ENCODE measurements at places on chromosomes 11 and 22.

DNA sequence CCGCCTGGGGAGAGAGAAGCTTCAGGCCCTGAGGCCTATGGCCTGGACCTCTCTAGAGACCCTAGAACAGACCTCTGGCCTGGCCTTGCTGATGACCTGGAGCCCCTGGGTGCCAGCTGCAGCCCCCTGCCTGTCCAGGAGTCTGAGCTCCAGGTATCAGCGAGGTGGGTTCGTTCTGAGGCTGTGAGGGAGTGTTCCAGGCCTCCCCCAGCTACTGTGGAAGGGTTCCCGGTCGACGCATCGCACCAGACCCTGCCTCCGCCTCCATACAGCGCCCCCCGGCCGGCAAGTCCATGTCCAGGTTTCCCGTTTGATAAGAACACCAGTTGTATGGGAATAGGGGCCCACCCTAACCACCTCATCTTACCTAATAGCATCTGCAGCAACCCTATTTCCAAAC, 111.1 kb downstream of the KCNQ1 start:
- no peak overlapping the region for H3K27ac ChIP-seq
- H3K27me3 ChIP-seq, result no peaks in the 10 kb centered on the region
- DNase-seq, result no peak
- no peaks in the 10 kb centered on the region for H3K36me3 ChIP-seq
- no peak overlapping the region for H3K4me3 ChIP-seq

DNA sequence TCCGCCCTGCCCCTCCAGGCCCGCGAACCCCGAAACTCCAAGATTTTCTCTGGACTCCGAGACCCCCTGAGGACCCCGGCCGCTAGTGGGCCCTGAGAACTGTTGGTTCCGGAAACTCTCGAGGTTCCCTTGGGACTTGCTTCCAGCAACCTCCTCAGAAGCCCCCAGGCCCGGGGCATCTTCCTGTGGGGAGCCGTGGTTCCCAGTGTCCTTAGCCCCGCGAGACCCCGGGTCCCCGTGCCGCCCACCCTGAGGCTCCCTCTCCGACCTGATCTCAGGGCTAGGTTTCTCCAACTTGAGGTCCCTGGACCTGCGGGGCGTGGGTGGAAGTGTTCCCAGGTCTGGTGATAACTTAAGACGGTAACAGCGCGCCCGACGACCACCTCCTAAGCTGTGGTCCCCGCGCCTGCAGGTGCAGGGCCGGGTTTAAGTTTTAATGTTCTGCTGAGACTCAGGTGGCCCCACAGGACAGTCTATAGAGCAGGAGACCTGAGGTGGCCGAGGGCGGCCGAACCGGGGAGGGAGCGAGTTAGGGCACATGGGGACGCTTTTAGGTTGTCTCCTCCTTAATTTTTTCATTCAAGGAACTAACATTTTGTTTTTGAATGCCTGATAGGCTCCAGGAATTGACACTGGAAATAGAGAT, 720 bp downstream of the FAM118A start:
- DNase-seq, result peak; percentile 26
- H3K4me1 ChIP-seq, result peaks cover 53% of the 10 kb centered on the region
- peaks cover 2% of the 10 kb centered on the region for H3K36me3 ChIP-seq
- H3K4me3 ChIP-seq, result peak overlapping the region; percentile 87
- peak overlapping the region; percentile 85 for H3K27ac ChIP-seq

DNA sequence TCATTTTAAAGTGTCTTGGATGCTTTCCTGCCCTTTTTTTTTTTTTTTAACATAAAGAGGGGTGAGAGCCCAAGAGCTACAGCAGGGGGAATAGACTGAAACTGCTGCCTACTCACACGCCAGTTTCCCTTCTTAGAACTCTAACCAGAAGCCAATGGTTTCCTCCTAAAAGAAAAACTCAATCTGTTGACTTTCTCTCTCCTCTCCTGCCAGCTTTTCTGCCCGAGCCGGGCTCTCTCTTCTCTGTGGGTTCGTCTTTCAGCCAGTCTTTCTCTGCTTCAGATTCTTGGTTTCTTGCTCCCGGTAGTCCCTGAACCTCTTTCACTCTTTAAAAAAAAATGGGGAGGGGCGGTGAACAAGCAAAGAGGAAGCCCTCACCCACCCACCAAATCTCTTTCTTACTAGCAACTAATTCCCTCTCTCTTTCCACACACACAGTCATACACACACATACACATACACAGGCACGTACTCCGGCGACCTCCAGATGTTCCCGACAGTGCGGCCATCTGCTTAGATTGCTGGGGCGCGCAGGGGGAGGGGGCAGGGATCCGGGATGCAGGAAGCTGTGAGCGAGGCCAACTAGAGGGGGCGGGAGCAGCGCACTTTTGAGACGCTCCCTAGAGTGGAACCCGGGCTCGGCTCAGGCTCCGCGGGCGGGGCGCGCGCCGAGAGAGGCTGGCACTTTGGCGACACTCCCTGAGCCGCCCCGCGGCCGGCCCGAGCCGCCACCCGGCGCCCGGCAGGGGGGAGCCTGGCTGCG, 444 bp upstream of the TSKU start:
- H3K27ac ChIP-seq, result peak overlapping the region; percentile 76
- H3K27me3 ChIP-seq, result peaks cover 54% of the 10 kb centered on the region
- H3K4me1 ChIP-seq, result peaks cover 16% of the 10 kb centered on the region
- DNase-seq, result peak; percentile 74
- peak overlapping the region; percentile 75 for H3K4me3 ChIP-seq

- H3K4me1 ChIP-seq, result peaks cover 3% of the 10 kb centered on the region
- peaks cover 31% of the 10 kb centered on the region for H3K27me3 ChIP-seq
- peak overlapping the region; percentile 48 for H3K4me3 ChIP-seq
- no peaks in the 10 kb centered on the region for H3K36me3 ChIP-seq
Measured at GRCh38 chr22:37518509-37519267, 527 bp downstream of the CARD10 start.

DNA sequence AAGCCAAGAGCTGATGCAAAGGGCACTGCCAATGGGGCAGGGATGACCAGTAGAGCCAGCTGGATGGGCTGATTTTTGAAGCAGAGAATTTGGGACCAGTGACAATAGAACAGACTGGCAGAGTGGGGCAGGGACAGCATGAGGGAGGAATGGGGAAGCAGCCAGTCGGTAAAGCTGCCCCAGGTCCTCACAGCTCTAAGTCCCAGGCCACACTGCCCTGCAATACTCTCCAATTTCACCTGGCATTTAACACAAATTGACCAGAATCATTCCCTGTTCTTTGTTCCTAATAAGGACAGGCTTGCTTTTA, 186.9 kb downstream of the CTTN start:
- no peak overlapping the region for H3K27ac ChIP-seq
- DNase-seq, result no peak
- no peak overlapping the region for H3K4me3 ChIP-seq
- H3K4me1 ChIP-seq, result peaks cover 6% of the 10 kb centered on the region
- peaks cover 25% of the 10 kb centered on the region for H3K27me3 ChIP-seq
- H3K36me3 ChIP-seq, result no peaks in the 10 kb centered on the region

DNA sequence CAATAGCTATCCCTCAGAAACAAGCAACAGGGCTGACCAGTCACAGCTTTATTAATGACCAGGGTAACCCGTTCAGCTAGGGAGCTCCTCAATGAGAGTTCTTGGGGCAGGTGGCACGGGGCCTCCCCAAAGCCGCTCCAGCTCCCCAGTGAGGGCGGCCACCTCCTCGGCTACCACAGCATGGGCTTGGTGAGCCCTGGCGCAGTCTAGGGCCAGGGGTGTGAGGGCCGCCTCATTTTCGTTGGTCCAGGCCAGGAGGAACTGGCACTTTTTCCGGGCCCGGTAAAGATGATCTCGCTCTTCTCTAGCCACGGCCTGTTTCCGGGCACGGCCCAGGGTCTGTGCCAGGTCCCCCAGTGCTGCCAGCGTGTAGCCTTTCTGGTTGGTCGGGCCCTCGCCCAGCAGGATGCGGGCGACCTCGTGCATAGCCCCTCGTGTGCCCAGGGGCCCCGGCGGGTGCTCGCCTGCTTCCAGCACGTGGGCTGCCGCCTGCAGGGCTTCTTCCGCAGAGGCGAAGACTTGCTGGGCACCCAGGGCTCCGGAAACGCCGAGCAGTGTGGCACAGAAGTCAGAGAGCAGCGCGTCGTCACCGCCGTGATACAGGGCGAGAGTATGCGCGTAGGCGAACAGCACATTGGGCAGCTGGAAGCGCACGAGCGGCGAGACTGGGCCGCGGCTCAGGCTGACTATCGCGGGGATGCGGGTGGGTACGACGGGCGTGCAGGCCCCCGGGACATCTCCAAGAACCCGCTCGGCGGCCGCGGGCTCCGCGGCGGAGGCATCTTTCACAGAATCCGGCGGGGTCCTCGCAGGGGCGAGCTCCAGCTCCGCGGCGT, 913 bp downstream of the ZNHIT2 start:
- H3K4me3 ChIP-seq, result peak overlapping the region; percentile 86
- peak overlapping the region; percentile 95 for H3K27ac ChIP-seq
- peaks cover 48% of the 10 kb centered on the region for H3K36me3 ChIP-seq
- no peaks in the 10 kb centered on the region for H3K27me3 ChIP-seq
- peak; percentile 69 for DNase-seq

GRCh38 chr11:96006037-96006436, 82.1 kb upstream of the MTMR2 start:
- no peaks in the 10 kb centered on the region for H3K27me3 ChIP-seq
- DNase-seq, result no peak
- no peak overlapping the region for H3K27ac ChIP-seq
- H3K4me3 ChIP-seq, result no peak overlapping the region
- H3K4me1 ChIP-seq, result peaks cover 11% of the 10 kb centered on the region

GRCh38 chr11:126310200-126310991, 6.5 kb downstream of the DCPS start:
- peaks cover 19% of the 10 kb centered on the region for H3K4me1 ChIP-seq
- peak; percentile 71 for DNase-seq
- peaks cover 18% of the 10 kb centered on the region for H3K36me3 ChIP-seq
- no peak overlapping the region for H3K27ac ChIP-seq
- no peaks in the 10 kb centered on the region for H3K27me3 ChIP-seq
- no peak overlapping the region for H3K4me3 ChIP-seq

GRCh38 chr22:19419464-19420178, 11.9 kb downstream of the HIRA start:
- no peak overlapping the region for H3K4me3 ChIP-seq
- H3K27me3 ChIP-seq, result no peaks in the 10 kb centered on the region
- H3K27ac ChIP-seq, result peak overlapping the region; percentile 62
- DNase-seq, result peak; percentile 29
- H3K4me1 ChIP-seq, result peaks cover 55% of the 10 kb centered on the region

- no peaks in the 10 kb centered on the region for H3K4me1 ChIP-seq
- H3K27me3 ChIP-seq, result peaks cover 2% of the 10 kb centered on the region
- no peaks in the 10 kb centered on the region for H3K36me3 ChIP-seq
- H3K27ac ChIP-seq, result no peak overlapping the region
- no peak overlapping the region for H3K4me3 ChIP-seq
- DNase-seq, result no peak
Measured at GRCh38 chr11:4467811-4468606, 14.4 kb upstream of the OR52K1 start.

DNA sequence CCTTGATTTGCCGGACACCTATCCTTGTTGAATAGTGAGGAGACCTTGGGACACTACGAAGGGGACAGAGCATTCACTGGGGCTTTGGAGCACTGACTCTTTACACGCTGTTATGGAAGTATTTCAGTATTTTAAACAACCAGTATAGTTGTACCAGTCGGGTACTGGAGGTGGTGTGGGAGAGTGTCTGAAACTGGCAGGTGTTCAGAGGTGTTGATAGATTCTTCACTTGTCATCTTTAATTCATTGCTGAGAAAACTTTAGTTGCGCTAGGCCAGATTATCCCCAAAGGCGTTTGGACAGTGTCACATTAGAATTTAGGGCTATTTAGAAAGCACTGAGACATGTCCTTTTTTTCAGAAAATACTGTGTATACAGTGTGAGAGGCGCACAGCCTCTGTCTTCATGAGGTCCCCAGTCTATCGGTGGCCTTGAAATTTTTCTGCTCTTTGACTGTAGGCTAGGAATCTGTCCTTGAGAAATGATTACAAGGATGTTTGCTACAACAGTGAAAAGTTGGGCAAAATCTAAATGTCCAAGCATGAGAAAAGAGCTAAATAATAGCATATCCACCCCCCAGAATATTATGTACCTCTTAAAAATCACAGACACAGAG, 69.7 kb downstream of the TEAD1 start:
- no peak for DNase-seq
- H3K27me3 ChIP-seq, result peaks cover 19% of the 10 kb centered on the region
- no peaks in the 10 kb centered on the region for H3K4me1 ChIP-seq
- H3K4me3 ChIP-seq, result no peak overlapping the region

- H3K27ac ChIP-seq, result no peak overlapping the region
- peaks cover 16% of the 10 kb centered on the region for H3K27me3 ChIP-seq
- no peak overlapping the region for H3K4me3 ChIP-seq
Measured at GRCh38 chr11:3202759-3203158, 15.9 kb downstream of the MRGPRG start.

- no peak for DNase-seq
- peaks cover 26% of the 10 kb centered on the region for H3K4me1 ChIP-seq
- no peak overlapping the region for H3K4me3 ChIP-seq
- no peak overlapping the region for H3K27ac ChIP-seq
- peaks cover 11% of the 10 kb centered on the region for H3K27me3 ChIP-seq
Measured at GRCh38 chr22:21736084-21736642, 569 bp upstream of the YPEL1 start.

GRCh38 chr11:104043142-104043541, 6.7 kb downstream of the DDI1 start:
- no peak overlapping the region for H3K27ac ChIP-seq
- H3K4me1 ChIP-seq, result no peaks in the 10 kb centered on the region
- peaks cover 2% of the 10 kb centered on the region for H3K27me3 ChIP-seq
- no peak overlapping the region for H3K4me3 ChIP-seq

DNA sequence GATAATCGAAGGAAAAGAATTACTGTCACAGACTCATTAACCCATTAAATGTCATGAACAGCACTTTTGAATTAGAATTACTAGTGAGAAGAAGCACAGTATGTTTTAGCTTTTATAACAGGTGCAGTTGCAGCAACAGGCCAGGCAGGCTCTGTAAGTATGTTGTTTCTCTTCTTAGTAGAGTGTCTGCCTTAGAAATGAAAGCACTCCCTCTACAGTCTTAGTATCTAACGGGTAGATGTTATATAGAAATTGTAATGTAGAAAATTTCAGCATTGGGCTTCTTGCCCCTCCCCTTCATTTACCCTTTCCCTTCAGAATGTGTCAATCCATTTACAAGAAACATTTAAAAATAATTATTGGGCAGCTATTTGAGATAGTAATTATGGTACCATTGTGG, 87.4 kb downstream of the HIPK3 start:
- no peak overlapping the region for H3K4me3 ChIP-seq
- DNase-seq, result no peak
- H3K36me3 ChIP-seq, result peaks cover 19% of the 10 kb centered on the region
- H3K27ac ChIP-seq, result no peak overlapping the region
- H3K4me1 ChIP-seq, result no peaks in the 10 kb centered on the region
- H3K27me3 ChIP-seq, result no peaks in the 10 kb centered on the region

Data from activated naive CD8-positive, alpha-beta T cell treated with anti-CD3 and anti-CD28 coated beads, Interleukin-2, amount 50 U/mL, for 24 hours (primary cell).